ENCODE measurements at places on chromosomes 1 and 21.

GRCh38 chr1:215476541-215476940 lies 90.6 kb upstream of the KCTD3 start:
- DNase-seq: no peak

- DNase-seq: no peak
Measured at GRCh38 chr1:6401673-6402072, 8.1 kb upstream of the ACOT7 start.

- DNase-seq: no peak
Measured at GRCh38 chr1:211843507-211844298, 13.1 kb upstream of the LPGAT1 start.

DNA sequence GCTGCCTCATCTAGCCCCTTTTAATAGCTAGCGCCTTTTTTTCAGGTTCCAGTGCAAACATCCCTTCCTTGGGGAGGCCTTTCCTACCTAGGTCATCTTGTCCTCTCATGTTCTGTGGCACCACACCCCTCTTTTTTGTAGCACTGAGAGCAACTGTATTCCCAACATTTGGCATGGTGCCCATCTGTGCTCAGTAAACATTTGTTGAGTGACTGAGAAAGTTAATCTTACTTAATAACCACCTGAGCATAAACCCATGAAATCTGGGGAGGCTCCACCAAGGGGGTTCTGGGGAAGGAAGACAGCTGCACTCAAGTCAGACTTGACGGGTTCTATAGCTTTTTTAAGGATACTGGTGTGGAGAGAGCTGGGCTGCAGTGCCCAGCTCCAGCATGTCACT lies 90.0 kb downstream of the NOS1AP start:
- no peak for DNase-seq

DNA sequence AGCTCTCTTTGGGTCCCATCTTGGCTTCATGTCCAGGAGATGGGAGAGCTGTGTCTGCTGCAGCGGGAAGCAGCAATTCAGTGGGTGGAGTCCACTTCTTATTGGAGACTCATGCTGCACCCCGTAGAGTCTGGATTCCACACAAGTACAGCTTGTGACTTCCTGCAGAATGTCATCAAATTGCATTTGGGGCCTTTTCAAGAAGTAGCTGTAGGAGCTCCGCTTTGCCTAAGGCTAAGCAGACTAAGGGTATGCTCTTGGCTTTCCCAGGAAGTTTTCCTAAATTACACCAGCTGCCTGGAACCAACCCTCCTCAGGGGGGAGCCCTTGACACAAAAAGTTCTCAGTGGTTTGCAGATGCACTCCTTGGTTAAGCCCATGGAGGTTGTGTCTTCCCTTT lies 5.7 kb upstream of the MOB3C start:
- DNase-seq: no peak

DNA sequence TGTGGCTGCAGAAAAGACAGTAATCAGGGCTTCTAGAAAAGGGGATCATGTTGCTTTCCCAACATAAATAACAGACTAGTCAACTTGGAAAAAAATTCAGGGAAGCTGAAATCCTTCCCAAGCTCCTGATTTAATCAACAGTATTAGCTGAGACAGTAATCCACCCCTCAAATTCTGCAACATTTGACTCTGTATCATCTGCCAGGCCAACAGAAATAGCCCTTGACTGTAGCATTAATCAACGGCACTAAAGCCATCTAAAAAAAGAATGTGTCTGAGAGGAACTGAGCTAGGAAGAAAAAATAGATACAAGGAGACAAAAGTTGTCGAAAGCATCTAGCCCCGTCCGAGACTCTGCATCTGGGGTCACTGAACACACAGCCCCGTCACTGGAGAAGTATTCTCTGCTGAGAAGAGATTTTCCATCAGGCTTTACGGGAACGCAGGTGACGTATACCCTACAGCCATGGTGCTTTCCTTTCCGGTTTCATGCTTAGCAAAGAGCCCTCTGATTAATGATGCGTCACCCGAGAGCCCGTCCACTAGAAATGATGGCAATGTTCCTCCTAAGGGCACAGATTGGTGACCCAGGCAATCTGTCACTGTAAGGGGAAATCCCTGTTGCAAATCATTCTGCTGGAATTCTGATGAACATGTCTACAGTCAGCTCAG lies 42.1 kb upstream of the TP53BP2 start:
- DNase-seq: no peak

- DNase-seq: no peak
Measured at GRCh38 chr1:176066709-176067108, 140.4 kb downstream of the COP1 start.

DNA sequence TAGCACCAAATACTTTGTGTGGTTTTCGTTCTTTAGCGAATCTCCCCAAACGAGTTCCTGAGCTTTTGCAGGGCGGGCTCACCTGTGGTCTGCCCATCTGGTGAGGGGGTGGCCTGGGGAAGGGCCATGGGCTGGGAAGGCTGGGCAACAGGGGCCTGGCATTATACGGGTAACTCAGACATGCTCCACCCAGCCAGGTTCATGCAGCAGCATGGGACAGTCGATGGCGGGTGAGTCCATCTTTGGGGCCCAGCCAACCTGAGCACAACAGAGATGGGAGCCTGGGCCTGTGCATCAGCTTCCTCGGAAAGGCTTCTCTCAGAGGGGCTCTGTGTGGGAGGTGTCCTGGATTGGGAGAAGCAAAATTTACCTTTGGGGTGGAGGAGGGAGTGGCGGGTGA lies 302.6 kb downstream of the CAMTA1 start:
- DNase-seq: no peak

DNA sequence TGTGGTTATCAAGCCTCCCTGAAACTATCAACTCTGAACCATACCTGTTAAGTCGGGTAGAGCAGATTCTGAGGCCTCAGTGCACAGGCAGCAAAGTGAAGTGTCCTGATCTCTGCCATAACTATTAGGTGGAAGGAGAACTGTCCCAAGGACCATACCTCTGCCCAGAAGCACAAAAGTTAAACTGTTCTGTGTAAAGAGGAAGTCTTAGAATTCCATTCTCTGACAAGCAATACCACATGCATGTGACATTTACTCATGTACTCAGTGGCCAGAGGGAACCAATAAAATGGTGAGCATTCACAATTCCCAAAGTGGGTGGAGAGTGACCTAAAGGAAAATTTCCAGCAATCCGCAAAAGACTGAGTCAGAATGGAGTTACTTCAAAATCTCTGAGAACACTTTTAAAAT lies 61.0 kb downstream of the TOR3A start:
- DNase-seq: no peak

GRCh38 chr1:216651826-216652418 lies 71.3 kb downstream of the ESRRG start:
- DNase-seq: no peak

All from stimulated activated CD8-positive, alpha-beta memory T cell treated with anti-CD3 and anti-CD28 coated beads, Interleukin-4, amount 100 ng/mL, for 4 hours (primary cell).